ENCODE measurements at places on chromosomes 2 and 18.
A peak's percentile ranks its signal among the peaks of the same experiment; 100 is the strongest.

- peak; percentile 36 for DNase-seq
These were observed 537 bp downstream of the AGFG1 start for GRCh38 chr2:227472265-227473121.

DNA sequence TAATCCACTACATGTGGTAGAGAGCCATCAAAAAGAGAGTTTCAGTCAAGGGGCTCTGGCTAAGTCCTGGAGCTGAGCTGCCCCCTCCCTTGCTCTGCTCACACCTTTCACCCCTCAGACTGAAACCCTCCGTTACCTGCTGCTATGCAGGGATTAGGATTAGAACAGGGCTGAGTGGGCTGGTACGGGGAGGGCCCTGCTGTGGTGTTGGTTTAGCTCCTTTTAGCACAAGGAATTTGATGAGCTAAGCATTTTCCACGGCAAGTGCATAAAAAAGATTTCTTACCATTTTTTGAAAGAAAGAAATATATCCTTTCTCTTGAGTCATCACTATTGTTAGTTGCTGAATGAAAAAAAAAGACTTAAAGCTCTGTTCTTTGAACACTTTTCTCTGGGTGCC, 46.3 kb downstream of the TCF7L1 start:
- DNase-seq, result no peak

DNA sequence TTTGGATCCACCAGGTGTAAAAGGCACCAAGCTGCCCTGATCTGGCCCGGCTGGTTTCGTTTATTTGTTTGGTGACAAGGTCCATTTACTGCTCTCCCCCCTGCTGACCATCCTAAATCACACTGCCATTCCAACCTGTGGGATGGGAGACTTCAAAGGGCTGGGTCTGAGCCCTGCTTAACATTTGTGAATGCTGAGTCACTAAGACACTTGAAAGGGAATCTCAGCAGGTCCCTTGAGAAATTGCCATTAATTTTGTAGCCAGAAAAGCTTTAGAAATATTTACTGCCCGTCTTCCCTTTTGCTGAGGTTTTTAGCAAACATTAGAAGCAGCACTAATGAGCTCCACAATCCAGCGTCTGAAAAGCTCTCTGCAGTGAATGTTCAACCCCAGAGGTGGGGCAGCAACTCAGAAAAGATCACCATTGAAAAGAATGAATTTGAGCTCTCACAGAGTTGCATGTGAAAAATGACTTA, 133.8 kb downstream of the ARL4C start:
- DNase-seq, result peak; percentile 51

DNA sequence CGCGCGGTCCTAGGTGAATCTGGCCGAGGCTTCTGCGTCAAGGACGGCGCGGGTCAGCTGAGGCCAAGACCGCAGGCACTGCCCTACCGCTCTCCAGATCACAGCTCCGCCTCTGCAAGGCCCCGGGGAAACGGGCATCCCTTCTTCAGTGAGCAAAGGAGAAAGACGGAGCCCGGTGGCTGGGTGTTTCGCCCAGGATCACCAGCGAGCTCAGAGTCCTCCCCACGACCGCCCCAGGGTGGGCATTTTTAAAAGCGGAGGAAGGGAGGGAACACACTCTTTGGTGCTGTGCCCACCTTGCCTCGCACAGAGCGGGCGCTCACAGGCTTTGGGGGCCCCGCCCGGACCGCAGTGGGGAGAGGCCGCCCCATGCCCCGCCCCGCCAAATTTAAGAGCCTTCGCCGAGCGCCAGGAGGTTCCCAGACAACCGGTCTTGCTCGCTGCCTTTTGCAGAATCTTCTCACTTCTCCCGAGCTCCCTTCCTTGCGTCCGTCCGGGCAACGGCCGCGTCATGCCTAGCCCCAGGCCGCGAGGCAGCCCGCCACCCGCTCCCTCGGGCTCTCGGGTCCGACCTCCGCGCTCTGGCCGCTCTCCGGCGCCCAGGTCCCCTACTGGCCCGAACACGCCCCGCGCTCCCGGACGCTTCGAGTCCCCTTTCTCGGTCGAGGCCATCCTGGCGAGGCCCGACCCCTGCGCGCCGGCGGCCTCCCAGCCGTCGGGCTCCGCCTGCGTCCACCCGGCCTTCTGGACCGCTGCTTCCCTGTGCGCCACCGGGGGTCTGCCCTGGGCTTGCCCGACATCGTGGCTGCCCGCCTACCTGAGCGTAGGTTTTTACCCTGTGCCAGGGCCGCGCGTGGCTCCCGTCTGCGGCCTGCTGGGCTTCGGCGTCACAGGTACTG, at the start of gene NOTO:
Gene NOTO (plus strand): TSS at position 419 of the 899 bp plus-strand sequence. CDS start 93 bp downstream, at position 512.
- no peak for DNase-seq

DNA sequence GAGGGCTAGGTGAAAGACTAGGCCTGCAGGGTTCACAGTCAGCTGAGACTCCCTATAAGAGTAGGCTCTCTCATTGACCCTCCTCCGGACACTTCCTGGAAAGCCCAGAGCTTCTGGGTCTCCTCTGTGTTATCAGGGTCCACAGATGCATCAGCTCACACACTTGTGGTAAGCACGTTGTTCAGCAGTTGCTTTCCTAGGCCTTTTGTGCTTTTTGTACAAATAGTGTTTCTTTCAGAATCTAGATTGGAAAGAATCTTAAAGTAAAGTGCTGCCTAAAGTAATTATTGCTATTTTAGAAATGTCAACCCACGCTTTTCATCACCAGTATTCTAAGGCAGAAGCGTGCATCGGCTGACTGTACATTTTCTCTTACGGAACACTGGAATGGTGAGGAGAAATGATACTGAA, 15.5 kb downstream of the SLC9A2 start:
- no peak for DNase-seq

GRCh38 chr2:109348671-109349502, 219.9 kb downstream of the SH3RF3 start:
- no peak for DNase-seq

DNA sequence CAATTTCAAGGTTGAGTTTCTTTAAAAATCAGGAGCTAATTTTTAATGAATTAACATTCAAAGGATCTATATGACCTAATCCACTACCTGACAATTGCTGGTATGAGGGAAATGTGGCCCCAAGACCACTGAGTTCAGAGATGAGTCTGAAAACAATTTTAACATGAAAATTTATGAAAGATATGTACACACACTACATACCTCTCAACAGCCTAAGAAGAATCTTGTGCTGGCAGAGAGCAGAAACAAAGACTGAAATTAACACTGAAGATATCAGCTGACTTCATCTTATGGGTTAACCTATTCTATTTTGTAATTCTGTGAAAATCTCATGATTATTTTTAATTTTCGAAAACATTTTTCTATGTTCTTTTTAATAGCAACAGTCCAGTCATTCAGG, 1.7 kb downstream of the FAP start:
- DNase-seq, result no peak

DNA sequence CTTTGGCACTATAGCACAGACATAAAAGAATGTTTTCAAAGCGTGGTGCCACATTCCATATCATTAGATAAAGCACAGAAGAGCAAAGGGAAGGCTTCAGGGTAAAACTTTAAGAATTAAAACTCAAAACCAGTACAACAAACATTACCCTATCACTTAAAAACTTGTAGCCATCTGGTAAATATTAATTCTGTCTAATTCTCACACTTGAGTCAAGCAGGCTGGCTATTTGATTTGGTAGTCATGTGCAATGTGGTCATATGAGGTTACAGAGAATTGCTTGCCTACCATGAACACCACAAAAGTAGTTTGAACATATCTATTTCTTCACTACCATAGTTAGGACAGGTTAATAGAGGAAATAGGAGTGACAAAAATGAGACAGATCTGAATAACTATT, 244.9 kb downstream of the IRS1 start:
- DNase-seq, result no peak

- DNase-seq, result no peak
These were observed 6.5 kb upstream of the IFIH1 start for GRCh38 chr2:162324953-162325352.

GRCh38 chr2:129318581-129319421, 660.7 kb upstream of the RAB6C start:
- DNase-seq, result peak; percentile 2

GRCh38 chr18:8741117-8741516, 35.8 kb downstream of the MTCL1 start:
- DNase-seq, result peak; percentile 6

DNA sequence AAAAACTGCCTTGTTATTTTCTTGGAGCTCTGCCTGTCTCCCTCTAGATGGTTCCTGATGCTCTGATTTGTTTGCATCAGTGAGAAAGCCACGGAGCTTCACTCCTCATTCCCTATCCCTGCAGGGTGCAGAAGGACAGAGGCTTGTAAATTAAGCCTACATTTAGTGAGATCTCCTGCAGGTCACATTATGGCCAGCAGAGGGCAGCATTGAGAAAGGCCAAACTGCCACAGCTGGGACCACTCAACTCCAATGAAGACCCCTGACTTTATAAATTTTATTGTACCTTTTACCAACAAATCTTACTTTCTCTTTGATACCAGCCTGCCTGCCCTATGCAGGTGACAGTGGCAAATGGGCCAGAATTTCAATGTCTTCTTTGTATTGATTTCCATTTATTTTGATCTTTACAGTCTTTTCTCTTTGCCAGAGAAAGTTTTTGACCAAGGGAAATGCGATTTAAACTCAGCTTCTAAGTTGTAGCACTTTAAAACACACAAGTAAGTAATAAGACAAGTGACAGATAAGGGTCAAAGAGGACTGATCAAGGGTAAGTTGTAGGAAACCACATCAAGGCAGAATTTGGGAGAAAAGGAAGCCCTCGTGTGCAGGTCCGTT, 1029.1 kb upstream of the KLHL29 start:
- no peak for DNase-seq

DNA sequence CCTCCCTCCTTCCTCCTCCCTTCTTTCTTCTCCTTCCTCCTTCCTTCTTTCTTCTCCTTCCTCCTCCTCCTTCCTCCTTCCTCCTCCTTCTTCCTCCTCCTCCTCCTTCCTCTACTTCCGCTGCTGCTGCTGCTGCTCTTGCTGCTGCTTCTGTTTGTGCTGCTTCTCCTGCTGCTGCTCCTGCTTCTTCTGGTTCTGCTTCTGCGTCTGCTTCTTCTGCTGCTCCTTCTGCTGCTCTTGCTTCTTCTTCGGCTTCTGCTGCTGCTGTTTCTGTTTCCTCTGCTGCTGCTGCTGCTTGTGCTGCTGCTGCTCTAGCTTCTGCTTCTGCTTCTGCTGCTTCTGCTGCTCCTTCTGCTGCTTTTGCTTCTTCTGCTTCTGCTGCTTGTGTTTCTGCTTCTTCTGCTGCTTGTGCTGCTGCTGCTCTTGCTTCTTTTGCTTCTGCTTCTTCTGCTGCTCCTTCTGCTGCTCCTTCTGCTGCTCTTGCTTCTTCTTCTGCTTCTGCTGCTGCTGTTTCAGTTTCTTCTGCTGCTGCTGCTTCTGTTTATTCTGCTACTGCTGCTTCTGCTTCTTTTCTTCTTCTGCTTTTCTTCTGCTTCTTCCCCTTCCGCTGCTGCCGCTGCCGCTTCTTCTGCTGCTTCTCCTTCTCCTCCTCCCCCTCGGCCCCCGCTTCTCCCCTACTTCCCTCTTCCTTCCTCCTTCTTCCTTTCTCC, 8.6 kb downstream of the SNRNP27 start:
- no peak for DNase-seq

DNA sequence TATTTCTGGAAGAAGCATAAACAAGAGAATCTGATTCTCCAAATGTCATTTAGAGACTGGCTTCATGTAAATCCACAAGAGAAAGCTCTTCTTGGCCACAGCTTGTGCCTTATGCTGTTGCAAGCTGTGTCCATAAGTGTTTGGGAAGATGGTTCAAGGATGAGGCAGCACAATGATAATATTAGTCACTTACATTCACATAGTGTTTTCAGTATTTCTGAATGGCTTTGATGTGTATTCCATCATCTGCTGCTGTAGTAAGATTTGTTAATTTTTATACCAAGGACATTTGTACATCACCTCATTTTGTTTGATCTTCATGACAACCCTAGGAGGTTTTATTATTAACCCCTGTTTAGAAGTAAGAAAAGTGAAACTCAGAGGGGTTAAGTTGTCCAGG, 29.9 kb downstream of the CREG2 start:
- no peak for DNase-seq

GRCh38 chr2:172928756-172929155, 146.9 kb upstream of the MAP3K20 start:
- DNase-seq, result no peak

- no peak for DNase-seq
These were observed 6.8 kb downstream of the COPS8 start for GRCh38 chr2:237092506-237092905.

GRCh38 chr18:45686891-45687611, 36.9 kb upstream of the SLC14A1 start:
- no peak for DNase-seq

DNA sequence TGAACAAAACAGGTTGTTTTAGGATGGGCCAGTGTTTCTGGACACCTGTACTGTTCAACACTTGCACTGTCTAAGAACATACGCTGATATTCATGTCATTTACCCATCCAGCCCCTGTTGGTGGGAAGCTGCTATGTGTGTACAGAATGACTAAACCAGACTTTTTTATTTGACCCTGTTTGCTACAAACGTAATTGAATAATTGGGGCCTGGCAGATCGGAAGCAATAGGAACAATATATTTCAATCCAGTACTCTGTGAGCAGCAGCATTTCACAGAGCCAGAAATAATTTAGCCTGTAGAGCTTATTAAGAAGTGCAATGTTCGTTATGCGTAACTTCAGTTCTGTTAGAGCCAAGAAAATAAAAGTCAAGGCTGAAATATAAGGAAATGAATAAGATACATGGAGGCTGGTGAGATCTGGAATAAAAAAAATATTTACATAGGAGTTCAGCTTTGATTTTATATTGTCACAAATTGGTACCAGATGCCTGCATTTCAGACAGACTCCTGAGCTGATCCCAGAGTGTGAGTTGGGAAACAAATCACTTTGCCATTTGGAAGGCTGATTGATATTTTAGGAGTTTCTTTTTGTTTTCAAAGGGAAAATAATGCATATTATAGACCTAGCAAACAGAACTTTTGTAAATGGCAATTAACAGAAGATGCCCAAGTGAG, 19.7 kb downstream of the CABLES1 start:
- no peak for DNase-seq

DNA sequence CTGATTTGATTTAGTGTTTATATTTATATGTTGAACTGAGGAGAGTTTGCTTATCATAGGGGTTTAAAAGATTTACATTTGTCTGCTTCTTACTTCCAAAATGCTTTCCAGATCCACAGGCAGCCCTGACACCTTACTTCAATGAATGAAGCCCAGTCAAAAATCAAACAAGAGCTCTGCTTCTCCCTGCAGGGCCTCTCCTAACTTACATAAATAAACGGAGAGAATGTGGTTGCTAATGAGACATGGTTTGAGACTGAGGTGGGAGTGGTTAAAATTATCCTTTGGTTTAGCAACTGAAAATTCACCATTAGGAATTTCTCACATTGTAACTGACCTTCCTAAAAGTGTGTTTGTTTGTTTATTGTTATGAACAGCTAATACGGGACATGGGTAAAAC, 612.3 kb upstream of the FANCL start:
- no peak for DNase-seq
